ENCODE measurements at places on chromosomes 16 and 17.

- peak; percentile 34 for DNase-seq
These were observed 1494.7 kb upstream of the CDH8 start for GRCh38 chr16:63530974-63531373.

DNA sequence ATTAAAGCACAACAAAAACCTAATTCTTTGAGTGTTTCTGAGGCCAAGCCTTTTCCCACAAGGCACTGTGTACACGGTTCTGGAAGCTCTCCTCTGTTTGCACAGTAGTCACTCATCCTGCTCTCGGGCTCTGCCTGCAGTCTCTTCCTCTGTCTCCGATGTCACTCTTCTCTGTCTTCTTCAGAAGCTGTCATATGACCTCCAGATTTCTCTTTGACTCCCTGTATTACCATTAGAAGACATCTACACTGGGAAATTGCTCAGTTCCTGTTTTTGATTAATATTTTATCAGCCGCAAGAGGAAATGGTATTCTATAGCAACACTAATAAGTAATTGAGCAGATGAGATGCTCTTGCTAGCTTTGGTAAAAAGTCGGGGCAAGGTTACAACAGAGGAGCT is 422.9 kb downstream of the WWOX start:
- no peak for DNase-seq

- DNase-seq = peak; percentile 71
These were observed 17.7 kb downstream of the SLC16A3 start for GRCh38 chr17:82246365-82247181.

- DNase-seq = peak; percentile 72
These were observed 53.9 kb upstream of the ERCC4 start for GRCh38 chr16:13866073-13866472.

- no peak for DNase-seq
These were observed 1.6 kb upstream of the DUSP14 start for GRCh38 chr17:37488009-37488604.
